Stimulated activated memory B cell treated with anti-CD40 and anti-IgM and Interleukin-4, amounts not matched to agents 10 μg/mL and 1 μg/mL and 100 μg/mL, for 72 hours (primary cell): ENCODE measurements at places on chromosomes 1 and 21.

DNA sequence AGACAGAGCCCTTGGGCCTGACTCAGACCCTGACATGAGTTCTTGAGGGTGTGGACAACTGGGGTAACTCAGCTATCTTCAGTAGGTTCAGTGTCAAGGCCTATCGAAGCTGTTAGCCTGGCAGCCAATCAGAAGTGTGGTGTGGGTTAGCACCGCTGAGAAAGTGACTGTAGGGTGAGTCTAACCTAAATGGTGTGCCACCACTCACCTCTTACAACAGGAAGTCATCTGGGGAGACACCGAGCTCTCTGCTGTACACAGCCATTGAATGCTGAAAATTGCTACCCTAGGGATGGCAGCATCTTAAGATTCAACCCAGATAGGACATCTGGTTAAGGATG lies 44.6 kb downstream of the RASSF5 start:
- ATAC-seq: no peak

DNA sequence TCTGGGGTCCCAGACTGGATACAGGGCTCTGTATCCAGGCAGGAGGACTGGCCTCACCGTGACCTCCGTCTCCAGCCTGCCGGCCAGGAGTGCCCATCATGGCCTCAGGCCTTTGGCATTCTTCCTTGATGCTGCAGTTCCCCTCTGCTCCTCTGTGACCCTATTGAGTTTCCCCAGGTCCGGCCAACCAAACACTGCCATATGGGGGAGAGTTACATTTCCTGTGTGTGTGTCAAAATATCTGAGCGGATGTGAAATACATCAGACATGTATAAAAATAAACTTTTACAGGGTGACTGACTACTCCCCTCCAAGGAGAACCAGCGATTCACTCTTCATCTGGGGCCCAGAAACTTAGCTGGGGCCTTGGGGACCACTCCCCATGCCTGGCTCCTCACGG lies 10.2 kb upstream of the UBL4B start:
- no peak for ATAC-seq

- ATAC-seq: no peak
Observed at GRCh38 chr1:205715628-205716027, 34.4 kb downstream of the NUCKS1 start.

DNA sequence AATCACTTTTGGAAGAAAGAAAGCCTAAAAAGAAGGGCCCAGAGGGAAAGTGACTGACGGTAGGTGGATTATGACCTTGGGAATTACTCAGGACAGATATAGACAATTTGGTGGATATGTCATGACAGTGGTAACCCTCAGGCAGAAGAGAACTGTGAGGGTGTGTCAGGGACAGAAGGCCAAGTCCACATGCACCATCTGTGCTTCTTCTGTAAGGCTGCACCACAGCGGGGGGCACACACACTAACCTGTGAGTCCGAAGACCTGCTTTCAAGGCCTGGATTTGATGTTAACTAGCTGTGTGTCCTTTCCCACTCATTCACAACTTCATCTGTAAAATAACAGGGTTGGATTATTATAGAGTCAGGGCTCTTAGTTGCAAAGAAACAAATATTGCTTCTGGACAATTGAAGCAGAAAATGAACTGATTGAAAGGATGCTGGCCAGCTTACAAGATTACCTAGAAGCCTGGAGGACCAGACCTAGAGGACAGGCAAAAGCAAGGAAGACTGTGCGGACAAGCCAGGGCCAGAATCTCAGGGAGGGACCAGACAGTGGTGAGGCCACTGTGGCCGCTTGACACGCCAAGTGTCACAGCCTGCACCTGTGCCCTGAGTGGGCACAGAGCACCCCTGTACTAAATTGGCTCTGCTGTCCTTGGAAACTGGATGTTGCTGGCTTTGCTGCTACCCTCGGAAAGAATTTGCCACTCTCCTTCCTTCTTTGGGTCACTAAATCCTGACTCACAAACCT lies 34.7 kb upstream of the USP24 start:
- no peak for ATAC-seq

- ATAC-seq: no peak
Observed at GRCh38 chr1:23719162-23719820, 24.0 kb upstream of the ELOA start.

- ATAC-seq: no peak
Observed at GRCh38 chr1:208154040-208154439, 90.1 kb downstream of the PLXNA2 start.

GRCh38 chr1:180130651-180131050 lies 24.0 kb upstream of the QSOX1 start:
- ATAC-seq: no peak

GRCh38 chr21:38349111-38349746 lies 92.4 kb downstream of the KCNJ15 start:
- no peak for ATAC-seq

DNA sequence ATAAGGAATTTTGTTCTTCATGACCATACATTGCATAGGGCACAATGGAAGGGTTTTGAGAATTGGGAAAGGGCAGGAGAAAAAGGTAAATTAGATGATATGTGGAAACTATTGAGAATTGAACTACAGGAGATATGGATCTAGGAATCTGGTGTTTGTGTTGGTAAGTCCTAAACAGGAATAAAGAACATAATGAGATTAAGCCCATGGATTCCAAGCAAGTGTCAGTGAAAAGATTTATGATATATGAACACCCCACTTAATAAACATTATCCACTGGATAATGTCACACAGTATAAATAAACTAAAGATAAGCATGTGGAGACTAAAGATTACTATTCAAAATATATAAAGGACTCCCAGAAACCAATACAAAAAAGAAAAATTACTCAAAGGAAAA lies 98.2 kb downstream of the TNFSF18 start:
- ATAC-seq: no peak

GRCh38 chr1:219161371-219161770 lies 12.3 kb upstream of the LYPLAL1 start:
- no peak for ATAC-seq

DNA sequence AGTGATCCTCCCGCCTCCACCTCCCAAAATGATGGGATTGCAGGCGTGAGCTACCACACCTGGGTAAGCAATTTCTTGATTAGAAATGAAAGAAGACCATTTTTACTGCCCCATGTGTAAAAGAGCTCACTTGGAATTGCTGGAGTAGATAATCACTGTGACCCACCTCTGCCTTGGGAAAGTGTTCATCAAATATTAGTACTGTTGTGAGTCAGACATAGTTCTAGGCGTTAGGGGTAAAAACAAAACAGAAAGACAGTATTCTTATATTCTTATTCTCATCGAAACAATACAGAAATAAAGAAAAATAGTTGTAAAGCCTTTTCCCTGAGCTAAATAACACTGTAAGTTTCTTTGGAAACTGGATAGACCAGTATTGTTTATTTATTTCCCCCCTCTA lies 36.2 kb downstream of the CELF3 start:
- no peak for ATAC-seq

DNA sequence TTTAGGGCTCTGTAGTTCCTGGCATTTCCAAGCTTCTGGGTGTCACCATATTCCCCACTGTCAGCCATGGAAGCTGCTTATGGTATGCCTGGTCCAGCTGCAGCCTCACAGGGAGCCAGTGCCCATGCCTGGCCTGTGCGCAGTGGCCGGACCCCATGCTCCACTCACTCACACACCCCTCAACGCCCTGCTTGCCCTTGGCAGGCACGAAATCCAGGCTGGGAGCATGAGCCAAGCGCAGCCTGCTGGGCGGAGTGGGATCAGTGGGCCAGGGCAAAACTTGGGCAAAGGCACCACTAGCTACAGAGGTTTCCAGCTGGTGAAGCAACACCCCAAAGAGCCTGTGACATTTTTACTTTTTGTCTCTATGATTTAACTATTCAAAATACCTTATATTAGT lies 520.4 kb downstream of the RWDD3 start:
- ATAC-seq: no peak

GRCh38 chr1:17207966-17208418 lies 3.1 kb downstream of the PADI1 start:
- peak; percentile 82 for ATAC-seq

GRCh38 chr1:53699981-53700380 lies 39.0 kb downstream of the GLIS1 start:
- ATAC-seq: no peak

- no peak for ATAC-seq
Observed at GRCh38 chr1:63668298-63668697, 75.1 kb downstream of the PGM1 start.

- ATAC-seq: no peak
Observed at GRCh38 chr1:213858581-213858980, 129.2 kb upstream of the PROX1 start.

- peak; percentile 29 for ATAC-seq
Observed at GRCh38 chr1:24096009-24096738, 15.8 kb downstream of the MYOM3 start.

DNA sequence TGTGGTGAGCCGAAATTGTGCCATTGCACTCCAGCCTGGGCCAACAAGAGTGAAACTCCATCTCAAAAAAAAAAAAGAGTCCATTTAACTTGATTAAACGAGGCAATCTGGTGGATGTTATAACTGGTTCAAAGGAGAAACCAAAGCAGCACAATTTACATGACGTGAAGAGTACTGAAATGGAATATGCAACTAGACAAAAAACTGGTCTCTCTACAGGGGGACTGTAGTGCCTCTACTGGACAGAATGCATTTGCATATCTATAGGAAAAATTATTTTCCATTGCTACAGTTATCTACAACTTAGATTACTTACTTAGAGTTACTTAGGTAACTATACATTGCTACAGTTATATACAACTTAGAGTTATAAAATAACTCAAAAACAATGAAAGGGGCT lies 2.7 kb upstream of the CAPN2 start:
- no peak for ATAC-seq

DNA sequence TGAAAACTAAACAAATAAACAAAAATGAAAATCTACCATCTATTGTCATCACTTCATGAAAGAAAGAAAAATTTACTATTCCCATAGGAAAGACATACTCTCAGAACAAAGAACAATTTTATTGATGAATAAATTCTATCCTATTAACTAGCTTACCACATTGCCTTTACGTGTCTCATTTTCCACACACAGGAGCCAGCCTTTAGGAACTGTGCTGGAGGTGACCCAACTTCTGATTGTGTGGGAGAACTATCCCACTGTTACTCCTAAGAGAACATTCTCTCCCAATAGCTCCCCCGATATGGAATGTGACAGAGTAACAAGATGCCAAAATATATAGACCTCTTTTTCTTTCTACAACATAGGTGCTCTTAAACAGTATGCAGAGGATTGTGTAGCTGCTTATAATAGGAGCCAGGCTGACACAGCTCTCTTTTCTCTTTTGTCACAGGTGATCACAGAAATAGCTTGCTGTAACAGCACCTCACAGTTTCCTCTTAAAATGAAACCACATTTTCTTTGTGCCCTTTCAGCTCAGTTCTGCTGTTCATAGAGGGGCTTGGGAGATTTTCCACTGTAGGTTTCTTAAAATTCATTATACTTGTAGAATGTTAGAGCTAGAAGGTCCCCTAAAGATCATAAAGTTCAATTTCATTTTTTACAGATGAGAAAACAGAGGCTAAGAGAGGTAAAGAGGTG lies 35.5 kb downstream of the C21orf91 start:
- ATAC-seq: peak; percentile 73

DNA sequence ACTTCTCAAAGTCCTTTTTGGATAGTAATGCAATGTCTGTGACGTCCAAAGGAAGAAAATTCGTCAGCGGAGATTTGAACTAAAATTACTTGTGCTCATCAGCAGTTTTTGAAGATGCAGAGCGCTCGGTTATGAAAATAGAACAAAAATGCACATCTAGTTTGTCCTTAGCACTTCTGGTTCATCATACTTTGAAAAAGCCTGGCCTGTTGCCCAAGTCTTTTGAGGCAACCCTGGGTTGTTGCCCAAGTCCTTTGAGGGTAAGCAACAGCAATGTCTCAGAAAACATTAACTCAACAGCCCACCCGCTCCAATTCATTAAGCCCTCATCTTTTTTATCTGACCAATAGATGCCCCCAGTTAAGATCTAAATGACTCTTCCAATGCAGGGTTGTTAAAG lies 91.9 kb downstream of the HUNK start:
- ATAC-seq: no peak

GRCh38 chr1:76137746-76138145 lies 63.2 kb downstream of the ST6GALNAC3 start:
- no peak for ATAC-seq

GRCh38 chr21:17391811-17392340 lies 121.0 kb upstream of the CXADR start:
- ATAC-seq: no peak

DNA sequence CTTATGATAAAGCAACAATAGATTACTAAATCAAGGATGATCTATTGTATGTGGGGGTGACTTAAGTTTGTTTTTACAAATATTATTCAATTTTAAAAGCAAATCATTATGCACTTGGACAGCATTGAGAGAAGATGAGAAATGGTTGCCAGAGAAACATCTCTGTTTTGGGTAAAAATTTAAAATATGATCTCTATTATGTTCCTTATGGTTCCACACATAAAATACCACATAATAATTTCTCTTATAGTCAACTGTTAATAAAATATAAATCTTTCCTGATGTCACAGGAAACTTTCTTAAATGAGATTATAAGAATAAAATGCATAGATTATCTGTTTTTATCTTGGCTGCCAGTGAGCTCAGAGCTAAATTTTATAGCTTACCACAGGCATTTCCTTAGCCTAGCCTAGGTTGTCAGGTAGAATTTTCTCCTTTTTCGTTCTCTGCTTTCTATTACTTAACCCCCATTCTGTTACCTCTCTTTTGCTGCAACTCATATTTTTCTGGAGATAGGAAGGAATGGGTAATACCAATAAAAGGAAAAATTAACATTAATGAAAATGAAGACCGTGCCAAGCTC lies 109.7 kb downstream of the TGFB2 start:
- no peak for ATAC-seq

DNA sequence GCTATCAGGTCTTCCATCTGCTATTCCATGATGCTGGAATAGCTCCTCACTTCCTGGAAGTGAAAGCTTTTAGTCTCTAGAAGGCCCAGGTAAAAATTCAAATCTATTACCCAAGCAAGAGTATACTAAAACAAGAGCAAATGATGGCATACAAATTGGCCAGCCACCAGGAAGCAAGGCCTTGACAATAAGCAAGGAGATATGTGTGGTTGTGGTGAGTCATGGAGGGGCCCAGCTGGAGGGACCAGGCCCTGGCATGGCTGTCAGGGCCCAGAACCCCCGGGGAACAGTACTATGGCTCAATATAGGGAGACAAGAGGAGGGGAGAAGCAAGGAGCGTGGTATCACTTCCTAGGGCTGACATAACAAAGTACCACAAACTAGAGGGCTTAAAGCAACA lies 358.7 kb downstream of the RRAGC start:
- no peak for ATAC-seq

DNA sequence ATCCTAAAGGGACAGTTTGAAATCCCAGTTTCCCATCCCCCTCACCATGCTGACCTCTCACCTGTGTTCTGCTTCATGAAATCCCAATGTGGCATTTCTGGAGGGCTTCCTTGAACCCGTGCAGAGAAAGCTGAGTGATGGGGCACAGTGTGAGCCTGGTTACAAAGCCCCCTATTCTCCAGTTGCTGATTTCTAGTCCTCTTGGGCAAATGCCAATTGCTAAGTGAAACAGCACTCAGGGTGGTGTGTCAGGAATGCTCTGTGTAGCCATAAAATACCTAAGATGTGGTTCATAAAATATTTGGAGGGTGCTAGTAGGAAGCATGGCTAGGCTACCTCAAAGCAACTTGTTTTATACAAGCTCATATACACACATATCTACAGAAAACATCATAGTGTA lies 32.0 kb downstream of the SUSD4 start:
- ATAC-seq: no peak

- ATAC-seq: peak; percentile 85
Observed at GRCh38 chr1:66276218-66276617, 257.7 kb upstream of the SGIP1 start.

- no peak for ATAC-seq
Observed at GRCh38 chr1:110541906-110542395, 23.0 kb upstream of the KCNA10 start.
